ENCODE measurements at places on chromosomes 1 and 21. TPM values are rescaled to one million over a fixed set of nuclear protein-coding genes. Genes with fewer than 3 reads are reported as not detected.
A peak's percentile ranks its signal among the peaks of the same experiment; 100 is the strongest.

The HRNR gene
- not detected for polyA plus RNA-seq

The PPM1J gene
- polyA plus RNA-seq, result 3.1 TPM

The TAF1A gene
- 1.4 TPM for polyA plus RNA-seq

The CYYR1 gene
- polyA plus RNA-seq, result 13.2 TPM

The RRAGC gene
- polyA plus RNA-seq, result 20.9 TPM

The ARTN gene
- 0.11 TPM for polyA plus RNA-seq

GRCh38 chr1:235111107-235111506 is 17.5 kb downstream of the TOMM20 start:
- DNase-seq, result no peak

GRCh38 chr1:15100880-15101760 is 52.4 kb upstream of the TMEM51 start:
- no peak for DNase-seq

GRCh38 chr1:110070671-110071242 is at the start of gene ALX3:
Gene ALX3, minus strand, starts transcription at chr1:110070672. Its CDS starts 60 bp downstream, at chr1:110070612.
- no peak for DNase-seq

- no peak for DNase-seq
Observed at GRCh38 chr1:216310776-216311175, 112.5 kb downstream of the USH2A start.

DNA sequence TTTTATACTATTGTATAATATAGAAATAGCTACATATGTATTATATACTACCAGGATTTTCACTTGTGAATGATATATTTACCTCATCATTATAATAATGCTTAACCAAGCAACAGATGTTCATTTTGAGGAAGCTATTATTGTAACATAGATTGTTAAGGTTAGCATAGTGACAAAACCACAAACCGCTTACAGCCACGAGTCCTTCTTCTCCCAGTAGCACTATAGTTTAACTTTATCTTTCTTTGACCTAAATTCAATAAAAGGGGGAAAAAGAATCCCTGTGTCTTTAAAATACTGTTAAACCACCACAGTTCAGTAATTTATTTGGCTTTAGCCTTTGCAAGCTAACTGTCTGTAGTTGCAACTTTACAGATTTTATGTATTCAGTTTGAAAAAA is 1039.4 kb upstream of the B3GALT2 start:
- DNase-seq, result no peak

- DNase-seq, result no peak
Observed at GRCh38 chr1:119689511-119689910, 22.2 kb upstream of the PHGDH start.

GRCh38 chr1:234781241-234782065 is 171.5 kb upstream of the IRF2BP2 start:
- peak; percentile 18 for DNase-seq

- DNase-seq, result peak; percentile 89
Observed at GRCh38 chr1:154627257-154628120, 19.5 kb upstream of the ADAR start.

- peak; percentile 55 for DNase-seq
Observed at GRCh38 chr1:197915862-197916499, 1.2 kb upstream of the LHX9 start.

GRCh38 chr1:61287014-61287413 is 204.7 kb downstream of the NFIA start:
- DNase-seq, result no peak

- DNase-seq, result no peak
Observed at GRCh38 chr21:14405962-14406361, 23.0 kb upstream of the HSPA13 start.

GRCh38 chr1:234265861-234266260 is 107.4 kb upstream of the COA6 start:
- no peak for DNase-seq

DNA sequence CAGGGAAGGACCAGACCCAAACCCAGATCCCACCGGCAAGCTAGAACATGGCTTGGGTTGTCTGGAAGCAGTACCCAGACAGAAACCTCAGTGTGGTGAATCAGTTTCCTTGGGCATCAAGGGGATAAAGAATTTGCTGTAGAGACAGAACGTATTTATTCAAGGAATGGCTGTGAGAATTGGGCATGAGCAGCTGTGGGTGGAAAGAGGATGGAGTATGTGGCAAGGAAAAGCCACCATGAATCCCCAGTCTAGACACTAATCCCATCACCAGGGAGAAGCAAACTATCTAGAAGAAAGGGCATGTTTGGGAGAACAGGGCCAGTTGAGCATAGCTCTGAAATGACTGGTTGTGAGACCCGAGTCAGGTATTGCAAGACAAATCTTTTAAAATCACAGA is 109.2 kb downstream of the TOMM20 start:
- no peak for DNase-seq

DNA sequence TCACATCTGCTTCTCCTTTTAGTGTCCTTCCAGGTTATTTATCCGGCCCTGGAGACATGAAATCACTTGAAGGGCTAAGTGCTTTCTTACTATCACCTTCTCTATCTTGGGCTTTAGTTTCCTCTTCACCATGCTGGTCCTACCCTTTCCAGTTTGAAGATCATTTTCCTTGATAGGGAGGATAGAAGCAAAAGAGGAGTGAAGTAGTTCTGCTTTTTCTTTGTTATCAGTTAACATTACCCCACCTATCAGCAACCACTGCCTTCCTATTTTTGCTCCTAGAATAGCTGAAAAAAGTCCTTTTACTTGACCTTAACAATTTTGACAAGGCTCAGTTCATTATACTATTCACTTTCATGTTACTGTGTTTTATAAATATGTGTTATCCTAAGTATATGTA is 19.4 kb downstream of the RGL1 start:
- no peak for DNase-seq

- DNase-seq, result peak; percentile 32
Observed at GRCh38 chr1:7534061-7534825, 236.9 kb upstream of the VAMP3 start.

DNA sequence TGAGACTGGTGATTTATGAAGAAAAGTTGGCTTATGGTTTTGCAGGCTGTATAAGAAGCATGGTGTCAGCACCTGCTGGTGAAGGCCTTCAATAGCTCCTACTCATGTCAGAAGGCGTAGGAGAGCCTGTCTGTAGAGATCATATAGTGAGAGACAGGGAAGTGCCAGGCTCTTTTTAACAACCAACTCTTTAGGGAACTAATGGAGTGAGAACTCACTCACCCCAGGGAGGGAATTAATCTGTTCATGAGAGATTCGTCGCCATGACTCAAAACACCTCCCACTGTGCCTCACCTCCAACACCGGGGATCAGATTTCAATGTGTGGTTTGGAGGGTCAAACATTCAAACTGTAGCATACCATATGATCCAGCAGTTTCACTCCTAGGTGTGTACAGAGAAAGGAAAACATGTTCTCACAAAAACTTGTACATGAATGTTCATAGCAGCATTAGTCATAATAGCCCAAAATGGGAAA is 72.6 kb downstream of the TTC3 start:
- DNase-seq, result no peak

DNA sequence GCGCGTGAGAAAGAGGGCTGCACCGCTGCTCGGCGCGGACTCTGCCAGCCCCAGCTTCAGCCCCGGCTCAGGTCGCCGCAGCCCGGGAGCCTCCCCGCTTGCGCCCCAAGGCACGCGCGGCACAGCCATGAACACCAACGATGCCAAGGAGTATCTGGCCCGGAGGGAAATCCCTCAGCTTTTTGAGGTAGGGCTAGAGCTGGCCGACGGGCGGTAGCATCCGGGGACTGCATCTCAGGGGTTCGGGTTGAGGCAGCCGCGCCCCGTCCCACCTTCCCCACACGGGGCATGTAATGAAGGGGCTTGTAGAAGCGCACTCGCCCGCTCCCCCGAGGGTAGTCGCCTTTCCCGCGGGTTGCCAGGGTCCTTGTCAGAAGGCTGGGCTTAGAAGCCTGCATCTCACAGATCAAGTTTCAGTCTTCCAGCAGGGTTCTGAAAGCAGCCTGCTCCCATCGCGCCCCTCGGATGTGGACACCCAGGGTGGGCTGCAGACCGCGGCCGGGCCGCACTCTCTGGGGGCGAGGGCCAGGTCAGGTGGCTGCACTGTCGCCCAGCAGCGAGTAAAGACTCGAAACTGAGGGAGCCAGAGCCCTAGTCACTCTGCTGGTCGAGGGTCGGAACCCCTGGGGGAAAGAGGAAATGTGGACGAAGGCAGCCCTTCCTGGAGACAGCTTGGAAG is 507 bp downstream of the AK5 start:
- peak; percentile 35 for DNase-seq

GRCh38 chr1:166977951-166978350 is 2.6 kb upstream of the ILDR2 start:
- DNase-seq, result no peak

- no peak for DNase-seq
Observed at GRCh38 chr1:246801241-246802020, 77.2 kb downstream of the SCCPDH start.

- no peak for DNase-seq
Observed at GRCh38 chr1:4614371-4615137, 39.9 kb upstream of the AJAP1 start.

DNA sequence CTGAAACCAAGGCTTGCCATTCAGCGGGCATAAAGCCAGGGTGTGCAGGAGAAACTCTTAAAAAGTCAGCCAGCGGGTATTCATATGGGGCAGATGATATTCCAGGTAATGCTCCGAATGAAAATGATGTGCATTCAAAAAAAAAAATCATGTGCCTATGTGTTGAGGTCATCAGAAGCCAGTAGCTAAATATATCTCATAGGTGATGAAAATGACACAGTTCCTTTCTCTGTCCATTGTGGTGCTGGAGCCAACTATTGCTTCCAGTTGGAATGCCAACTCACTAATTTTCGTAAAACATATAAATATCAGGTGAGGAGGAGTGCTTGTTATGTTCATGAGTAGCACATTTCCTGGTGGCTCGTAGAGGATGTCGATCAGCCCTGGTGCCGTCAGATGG is 23.2 kb downstream of the AJAP1 start:
- DNase-seq, result no peak

- DNase-seq, result peak; percentile 74
Observed at GRCh38 chr1:218345673-218346390, 696 bp downstream of the TGFB2 start.

DNA sequence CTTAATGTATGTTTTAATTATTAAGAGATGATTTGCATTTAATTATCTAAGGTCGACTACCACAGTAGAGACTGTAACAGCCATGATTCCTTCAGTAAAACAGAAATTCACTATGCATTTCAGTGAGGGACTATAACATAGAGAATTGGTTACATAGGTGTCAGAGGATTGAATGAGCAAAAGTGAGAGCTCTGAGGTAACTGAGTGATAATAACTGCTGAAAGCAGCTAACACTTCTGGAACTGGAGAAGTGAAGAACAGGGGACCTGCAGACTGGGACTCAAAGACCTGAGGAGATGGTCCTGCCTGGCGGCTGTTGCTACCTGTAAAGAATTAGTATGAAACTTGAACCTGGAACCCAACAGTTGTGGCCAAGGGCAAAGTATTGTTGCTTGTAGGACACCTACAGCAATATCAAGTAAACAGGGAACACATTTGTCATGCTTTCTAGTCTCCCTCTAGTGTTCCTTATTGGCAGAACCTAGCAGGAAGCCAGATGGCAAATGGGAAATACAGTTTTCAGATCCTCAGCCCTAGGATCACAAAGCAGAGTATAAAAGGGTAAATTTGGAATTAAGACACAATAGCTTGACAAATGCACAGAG is 110.6 kb downstream of the HS2ST1 start:
- DNase-seq, result peak; percentile 56

- peak; percentile 40 for DNase-seq
Observed at GRCh38 chr1:66932291-66932690, 7.5 kb downstream of the MIER1 start.

GRCh38 chr1:53485478-53486394 is 26.5 kb downstream of the DMRTB1 start:
- DNase-seq, result peak; percentile 63

- DNase-seq, result no peak
Observed at GRCh38 chr1:73401666-73402065, 796.3 kb downstream of the LRRIQ3 start.
